Renal pelvis (tissue), 12 donors: ENCODE measurements at places on chromosomes 2 and 18. TPM values are rescaled to one million over a fixed set of nuclear protein-coding genes. Genes with fewer than 3 reads are reported as not detected.

GPR39 gene
- polyA plus RNA-seq: 4.1 TPM

GRCh38 chr18:78612318-78612717 is 367.3 kb upstream of the SALL3 start:
- no peak for DNase-seq

GRCh38 chr2:196293751-196294515 is 122.6 kb upstream of the STK17B start:
- no peak for DNase-seq

DNA sequence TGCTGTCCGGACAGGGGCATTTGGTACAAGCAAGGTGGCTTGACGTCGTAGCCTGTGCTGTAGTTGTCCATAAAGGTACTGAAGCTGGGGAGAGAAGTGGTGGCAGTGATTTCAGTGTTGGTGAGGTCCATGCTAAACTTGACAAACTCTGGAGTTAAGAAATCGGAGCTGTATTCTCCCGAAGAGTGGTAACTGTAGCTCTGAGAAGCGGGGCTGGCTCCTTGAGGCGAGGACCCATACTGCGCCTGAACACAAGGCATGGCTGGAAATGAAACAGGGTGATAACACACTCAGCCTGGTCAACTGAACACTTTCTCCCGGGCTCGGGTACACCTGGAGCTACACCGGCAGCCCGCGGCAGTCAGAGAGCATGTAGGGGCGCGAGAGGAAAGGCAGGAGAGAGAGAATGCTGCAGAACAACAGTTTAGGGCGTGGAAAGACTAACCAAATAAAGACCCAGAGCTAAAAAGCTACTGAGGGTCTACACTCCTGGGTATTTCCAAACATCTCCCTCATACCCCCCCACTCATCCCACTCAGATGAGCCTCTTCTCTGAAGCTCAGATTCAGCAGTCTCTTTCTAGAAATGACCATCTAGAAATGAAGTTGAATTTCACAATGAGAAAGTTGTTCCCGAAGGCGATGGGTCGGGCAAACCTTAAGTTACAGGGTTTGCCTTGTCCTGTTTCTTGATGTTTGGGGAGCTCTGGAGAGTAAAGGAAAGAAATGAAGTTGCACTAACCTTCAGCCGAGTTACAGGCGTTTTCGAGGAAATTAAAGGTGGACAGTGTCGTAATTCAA is 2.4 kb downstream of the NR4A2 start:
- no peak for DNase-seq

DNA sequence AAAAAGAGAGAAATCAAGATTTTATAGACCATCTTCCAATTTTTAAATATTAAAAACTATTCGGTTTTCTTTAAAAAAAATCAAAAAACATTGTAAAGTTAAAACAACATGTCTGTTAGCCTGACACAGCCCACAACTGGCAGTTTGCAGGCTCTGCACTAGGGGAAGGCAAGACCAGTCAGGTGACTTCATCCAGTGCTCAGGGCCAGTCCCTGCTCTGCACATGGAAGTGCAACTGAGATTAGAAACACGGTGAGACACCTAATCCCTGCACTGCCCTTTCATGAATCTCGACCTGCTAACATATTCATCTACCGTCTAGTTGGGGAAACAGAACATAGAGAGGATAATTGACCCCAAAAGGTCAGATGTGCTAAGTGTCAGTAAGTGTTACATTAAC is 135.2 kb downstream of the BARD1 start:
- DNase-seq: no peak

DNA sequence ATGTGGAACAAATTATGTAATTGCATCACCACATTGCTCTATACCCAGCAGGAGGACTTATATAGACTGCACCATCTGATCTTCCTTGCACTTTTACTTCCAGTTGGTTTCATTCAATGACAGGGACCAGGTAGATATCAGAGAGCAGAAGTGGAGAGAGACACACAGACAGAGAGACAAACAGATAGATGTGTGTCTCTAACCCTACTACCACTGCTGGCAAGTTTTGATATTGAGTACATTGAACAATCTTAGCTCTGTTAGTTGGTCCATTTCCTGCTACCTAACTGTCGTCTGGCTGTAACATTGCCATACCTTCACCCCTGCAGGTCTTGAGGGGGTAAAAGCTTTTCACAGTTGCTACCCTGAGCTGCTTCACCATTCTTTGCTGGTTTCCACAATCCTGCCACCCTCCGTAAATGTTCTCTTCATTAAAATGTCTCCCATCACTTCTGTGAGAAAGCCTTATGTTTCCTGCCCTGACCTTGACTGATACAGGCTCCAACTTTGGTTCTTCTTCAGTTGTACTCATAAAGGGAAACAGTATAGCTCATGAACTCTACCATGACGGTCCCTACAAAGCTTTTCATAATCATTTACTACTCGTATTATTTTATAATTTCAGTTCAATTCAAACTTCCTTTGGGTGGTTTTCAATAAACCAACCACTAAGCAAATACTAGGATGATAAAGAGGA is 62.3 kb upstream of the ITGA4 start:
- no peak for DNase-seq

ALPG gene
- polyA plus RNA-seq: not detected

DNA sequence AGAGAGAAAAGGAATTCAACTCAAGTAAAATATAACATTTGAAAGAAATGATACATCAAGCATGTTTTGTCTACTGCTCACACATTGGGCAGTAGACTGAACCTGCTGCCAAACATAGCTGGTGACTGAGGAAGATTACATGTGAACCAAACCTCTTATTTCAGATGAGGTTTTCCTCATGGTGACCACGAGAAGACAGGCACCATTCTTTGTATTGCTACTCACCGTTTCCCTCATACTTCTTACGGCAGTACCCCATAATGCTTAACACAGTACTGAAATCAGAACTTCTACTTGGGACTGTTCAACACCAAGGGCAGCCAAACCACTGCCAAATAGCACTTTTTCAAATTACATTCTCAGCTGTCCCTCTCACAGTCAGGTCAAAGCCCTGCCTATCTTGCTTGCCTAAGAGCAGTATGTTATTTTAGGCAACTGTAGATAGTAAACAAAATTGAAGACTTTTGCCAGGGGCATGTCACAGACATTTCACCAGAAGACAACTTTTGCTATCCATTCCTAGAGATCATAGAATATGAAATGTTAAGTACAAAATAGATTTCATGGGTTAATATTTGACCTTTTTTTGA is 167.1 kb upstream of the DOK6 start:
- DNase-seq: no peak

NEUROD1 gene
- not detected for polyA plus RNA-seq

MBD2 gene
- 113 TPM for polyA plus RNA-seq

SERPINB13 gene
- not detected for polyA plus RNA-seq

GRCh38 chr2:223238301-223238700 is 186.3 kb downstream of the KCNE4 start:
- DNase-seq: no peak

GRCh38 chr2:139438478-139438877 is 658.3 kb upstream of the NXPH2 start:
- no peak for DNase-seq

GRCh38 chr2:29799628-29800027 is 121.8 kb downstream of the ALK start:
- no peak for DNase-seq

DNA sequence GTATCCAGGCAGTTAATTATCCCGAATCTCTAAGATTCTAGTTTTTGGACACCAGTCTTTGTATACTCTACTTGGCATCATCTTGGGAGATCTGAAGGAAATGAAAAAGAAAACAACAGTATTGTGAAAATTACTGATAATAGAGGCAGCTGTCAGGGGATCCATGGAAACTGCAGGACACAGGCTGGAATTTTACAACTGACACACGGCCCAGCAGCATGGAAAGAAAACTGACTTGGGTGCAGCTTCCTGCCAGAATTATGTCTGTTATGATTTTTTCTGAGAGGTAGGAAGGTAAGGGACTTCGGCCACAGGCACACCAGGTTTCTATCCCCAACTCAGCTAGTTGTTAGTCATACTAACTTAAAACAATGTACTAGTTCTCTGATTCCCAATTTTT is 57.7 kb upstream of the ERBB4 start:
- no peak for DNase-seq

GRCh38 chr2:235224410-235224809 is 269.4 kb upstream of the AGAP1 start:
- no peak for DNase-seq

FAM228A gene
- polyA plus RNA-seq: 1.3 TPM

GAL3ST2 gene
- 0.88 TPM for polyA plus RNA-seq

DNA sequence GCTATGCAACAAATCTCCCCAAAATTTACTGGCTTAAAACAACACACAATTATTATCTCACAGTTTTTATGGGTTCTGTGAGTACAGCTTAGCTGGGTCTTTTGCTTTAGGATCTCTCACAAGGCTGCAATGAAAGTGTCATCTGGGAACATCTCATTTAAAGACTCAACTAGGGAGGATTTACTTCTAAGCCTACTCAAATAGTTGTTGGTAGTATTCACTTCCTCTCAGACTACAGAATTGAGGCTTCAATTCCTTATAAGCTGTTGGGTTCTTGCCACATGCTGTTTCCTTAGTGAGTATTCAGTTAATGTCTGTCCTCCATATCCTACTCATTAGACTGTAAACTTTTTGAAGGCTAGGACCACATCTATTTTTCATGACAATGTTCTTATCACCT is 72.3 kb downstream of the MDH1 start:
- no peak for DNase-seq

PRSS56 gene
- not detected for polyA plus RNA-seq

GRCh38 chr2:236642584-236643291 is 73.1 kb downstream of the ACKR3 start:
- DNase-seq: no peak

GRCh38 chr2:24576617-24577016 is 85.6 kb downstream of the NCOA1 start:
- DNase-seq: no peak

GRCh38 chr18:75638776-75639471 is 211.4 kb upstream of the SMIM21 start:
- peak; percentile 34 for DNase-seq

DNA sequence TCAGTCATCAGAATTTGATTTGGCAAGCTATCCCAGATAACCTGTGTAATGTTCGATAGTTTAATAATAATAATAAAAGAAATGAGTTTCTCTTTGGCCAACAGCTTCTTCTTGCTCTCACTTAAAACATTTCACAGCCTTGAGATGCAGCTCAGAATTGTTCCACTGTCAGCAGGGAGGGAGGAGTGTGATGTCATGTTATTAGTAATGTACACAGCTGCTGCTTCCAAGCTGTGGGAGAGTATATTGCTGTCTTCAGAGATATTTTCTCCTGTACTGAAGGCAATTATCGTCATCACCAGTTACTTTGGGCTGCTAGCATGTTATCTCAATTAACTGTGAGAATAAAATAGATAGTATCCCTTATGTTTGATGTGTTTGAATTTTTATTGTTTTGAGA is 146.9 kb upstream of the MAP3K20 start:
- peak; percentile 44 for DNase-seq

IL18RAP gene
- 0.68 TPM for polyA plus RNA-seq

- no peak for DNase-seq
Observed at GRCh38 chr2:862731-863466, 87.8 kb upstream of the SNTG2 start.

DSEL gene
- 21.8 TPM for polyA plus RNA-seq

GRCh38 chr2:95700519-95700918 is 108.7 kb downstream of the TRIM43 start:
- DNase-seq: no peak

DNA sequence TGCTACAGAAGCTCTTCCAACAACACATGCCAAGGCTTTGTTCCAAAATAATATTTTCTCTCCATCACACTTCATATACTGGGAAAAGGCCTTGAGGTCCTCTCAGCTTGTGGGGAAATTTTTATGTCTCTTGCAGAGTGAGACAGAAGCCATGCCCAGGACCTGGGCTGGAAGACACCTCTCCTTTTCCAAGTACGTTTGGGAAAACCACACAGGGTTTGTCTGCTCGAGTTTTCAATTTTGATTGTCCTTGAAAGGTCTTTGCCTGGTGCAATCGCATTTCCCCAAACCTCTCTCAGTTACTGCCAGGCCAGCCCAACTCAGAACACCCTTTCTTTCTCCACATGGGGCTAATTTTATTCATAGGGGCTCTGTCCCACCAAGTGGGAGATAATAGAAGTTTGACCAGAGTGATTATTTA is 272.2 kb downstream of the OSR1 start:
- DNase-seq: no peak

CYS1 gene
- polyA plus RNA-seq: 116 TPM
